Memory B cell (primary cell): ENCODE measurements at places on chromosomes 1 and 21.

- no peak for DNase-seq
These were observed 10.9 kb downstream of the SMAP2 start for GRCh38 chr1:40384413-40384762.

DNA sequence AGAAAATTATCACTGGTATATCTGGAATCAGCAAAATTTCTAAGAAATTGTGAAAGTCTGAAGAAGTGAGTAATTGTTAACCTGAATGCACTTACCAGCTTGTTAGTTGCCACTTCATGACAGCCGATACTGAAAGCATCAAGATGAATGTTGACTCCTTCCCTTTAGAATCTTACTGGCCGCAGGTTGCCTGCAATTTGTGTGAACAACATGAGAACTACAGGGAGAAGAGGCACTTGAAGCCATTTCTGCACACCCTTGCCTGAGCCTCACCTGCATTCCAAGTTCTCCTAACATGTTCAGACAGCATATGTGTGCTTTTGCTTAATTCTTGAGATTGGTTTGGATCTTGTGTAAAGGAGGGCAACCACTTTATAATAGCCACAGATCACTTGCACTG is 59.2 kb upstream of the SSX2IP start:
- no peak for DNase-seq

GRCh38 chr1:63831409-63831808 is 57.6 kb downstream of the ROR1 start:
- no peak for DNase-seq

DNA sequence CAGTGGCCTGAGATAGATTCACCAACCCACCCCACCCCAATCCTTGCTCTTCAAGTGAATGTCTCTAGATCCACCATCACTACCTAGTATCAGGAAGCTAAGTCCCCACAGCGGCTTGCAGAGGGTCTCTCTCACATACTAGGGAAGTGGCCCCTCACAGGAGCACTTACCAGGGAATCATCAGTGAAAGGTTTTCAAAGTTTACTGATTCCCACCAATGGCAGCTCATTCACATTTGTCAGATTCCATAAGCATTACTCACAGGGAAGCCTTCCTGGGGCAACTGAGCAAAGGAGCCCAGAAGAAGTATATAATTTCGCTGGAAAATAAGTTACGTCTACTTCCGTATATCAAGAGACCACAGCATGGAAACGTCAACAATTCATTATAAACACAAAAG is 120.8 kb downstream of the GREM2 start:
- no peak for DNase-seq

DNA sequence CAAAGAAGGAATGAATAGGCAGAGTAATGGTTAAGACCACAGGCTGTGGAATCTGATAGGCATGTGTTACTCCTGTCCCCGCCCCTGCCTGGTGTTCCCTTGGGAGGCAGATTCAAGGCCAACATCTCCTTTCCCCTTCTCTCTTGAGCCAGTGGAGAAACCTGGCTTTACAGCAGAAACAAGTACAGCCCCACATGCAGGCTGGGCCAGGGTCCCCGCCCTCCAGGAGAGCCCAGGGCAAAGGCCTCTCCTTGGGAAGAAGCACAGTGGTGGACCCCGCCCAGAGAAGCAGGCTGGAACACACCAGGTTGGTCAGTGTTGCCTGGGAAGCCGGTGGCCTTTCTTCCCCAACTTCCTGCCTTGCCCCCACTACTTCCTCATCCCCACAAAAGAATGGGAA is 6.8 kb downstream of the C1orf167 start:
- DNase-seq = no peak

DNA sequence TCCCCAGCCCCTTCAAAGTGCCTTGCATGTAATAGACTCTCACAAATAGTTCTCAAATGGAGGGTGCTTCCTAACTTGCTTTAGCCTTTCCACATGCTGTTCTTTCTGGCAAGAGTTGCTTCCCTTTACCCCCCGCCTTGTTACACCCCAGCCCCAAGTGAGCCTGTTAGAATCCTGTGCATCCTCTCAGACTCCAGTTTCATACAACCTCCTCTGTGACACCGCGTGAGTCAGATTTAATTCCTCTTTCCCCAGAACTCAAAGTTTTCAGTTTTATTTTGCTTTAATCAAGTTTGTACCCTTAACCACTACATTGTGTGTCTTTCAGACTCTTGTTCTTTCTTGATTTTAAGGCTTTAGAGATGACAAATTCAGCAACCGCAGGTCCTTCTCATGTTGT is 234.5 kb upstream of the HOOK1 start:
- DNase-seq = no peak

DNA sequence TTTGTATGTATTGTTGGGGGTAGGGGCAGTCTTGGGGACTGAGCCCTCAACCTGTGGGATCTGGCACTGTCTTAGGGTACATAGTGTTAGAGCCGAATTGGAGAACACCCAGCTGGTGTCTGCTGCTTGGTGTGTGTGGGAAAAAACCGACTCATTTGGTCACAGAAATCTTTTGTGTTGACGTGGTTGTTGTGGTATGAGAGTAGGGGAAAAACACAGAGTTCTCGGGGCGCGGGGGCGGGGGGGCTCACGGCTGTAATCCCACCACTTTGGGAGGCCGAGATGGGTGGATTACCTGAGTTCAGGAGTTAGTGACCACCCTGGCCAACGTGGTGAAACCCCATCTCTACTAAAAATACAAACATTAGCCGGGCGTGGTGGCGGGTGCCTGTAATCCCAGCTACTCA is 15.3 kb upstream of the SRSF10 start:
- DNase-seq = no peak

GRCh38 chr1:228669242-228669585 is 66.1 kb upstream of the RHOU start:
- DNase-seq = no peak

- no peak for DNase-seq
These were observed 4.3 kb downstream of the PEA15 start for GRCh38 chr1:160209321-160210046.

DNA sequence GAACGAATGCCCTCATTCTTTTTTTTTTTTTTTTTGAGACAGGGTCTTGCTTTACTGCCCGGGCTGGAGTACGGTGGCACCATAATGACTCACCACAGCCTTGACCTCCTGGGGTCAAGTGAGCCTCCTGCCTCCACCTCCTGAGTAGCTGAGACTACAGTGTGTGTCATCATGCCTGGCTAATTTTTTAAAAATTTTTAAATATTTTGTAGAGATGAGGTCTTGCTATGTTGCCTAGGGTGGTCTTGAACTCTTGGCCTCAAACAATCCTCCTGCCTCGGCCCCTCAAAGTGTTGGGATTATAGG is 69.4 kb downstream of the ALG14 start:
- DNase-seq = no peak

DNA sequence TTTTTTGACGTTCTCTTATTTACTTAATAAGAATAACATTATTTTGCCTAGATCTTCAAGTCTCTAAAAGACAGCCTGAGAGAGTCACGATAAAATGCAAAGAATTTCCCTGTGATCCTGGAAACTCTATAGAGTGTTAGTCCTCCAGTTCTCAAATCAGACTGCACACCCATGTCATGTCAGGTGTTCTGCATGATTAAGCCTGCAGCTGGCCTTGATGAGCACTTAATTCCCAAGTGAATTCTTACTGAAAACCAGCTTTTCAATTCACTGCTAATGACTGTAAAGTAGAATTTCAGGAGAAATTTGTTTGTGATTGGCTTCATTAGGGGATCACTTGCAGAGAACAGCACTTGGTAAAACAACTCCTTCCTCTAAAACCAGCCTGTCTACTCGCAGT is 41.9 kb downstream of the CHML start:
- peak; percentile 21 for DNase-seq

- peak; percentile 67 for DNase-seq
These were observed 1.0 kb downstream of the TRMT1L start for GRCh38 chr1:185155600-185156287.

DNA sequence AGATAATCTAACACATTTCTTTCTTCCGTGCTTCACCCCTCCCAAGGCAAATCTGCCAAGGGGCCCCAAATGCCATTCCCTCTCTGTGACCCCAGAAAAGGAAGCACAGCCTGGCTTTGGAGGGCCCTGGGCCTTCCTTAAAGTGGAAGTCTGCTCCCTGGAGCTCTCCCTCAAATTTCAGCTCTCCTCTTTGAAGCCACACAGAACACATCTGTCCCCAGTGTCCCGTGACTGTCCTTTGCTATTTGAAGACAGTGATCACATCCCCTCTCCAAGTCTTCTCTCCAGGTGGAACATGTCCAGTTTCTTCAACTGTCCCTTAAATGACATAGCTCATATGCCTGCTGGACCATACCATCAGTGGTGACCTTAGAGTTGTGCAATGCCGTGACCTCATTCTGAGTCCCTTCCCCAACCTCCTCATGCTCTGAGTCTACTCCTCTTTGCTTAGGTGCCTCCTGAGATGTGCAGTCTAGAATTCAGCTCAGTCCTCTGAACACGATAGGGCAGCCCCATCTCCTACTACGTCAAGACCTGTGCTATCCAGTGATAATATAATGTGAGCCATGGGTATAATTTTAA is 18.4 kb upstream of the FOXO6 start:
- DNase-seq = no peak
